ENCODE measurements at places on chromosomes 6 and 20.

DNA sequence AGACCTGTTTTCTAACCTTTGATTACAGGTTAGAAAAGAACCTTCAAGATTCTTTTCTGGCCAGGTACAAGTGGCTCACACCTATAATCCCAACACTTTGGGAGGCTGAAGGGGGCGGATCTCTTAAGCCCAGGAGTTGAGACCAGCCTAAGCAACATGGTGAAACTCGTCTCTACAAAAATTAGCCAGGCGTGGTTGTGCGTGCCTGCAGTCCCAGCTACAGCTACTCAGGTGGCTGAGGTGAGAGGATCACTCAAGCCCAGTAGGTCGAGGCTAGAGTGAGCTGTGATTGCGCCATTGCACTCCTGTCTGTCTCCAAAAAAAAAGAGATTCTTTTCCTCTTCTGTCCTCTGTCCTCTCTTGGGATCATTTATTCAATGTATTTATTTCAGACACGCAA lies 14.5 kb downstream of the PPIL1 start:
- DNase-seq: no peak

GRCh38 chr6:77447254-77447653 lies 16.0 kb downstream of the HTR1B start:
- DNase-seq: no peak

DNA sequence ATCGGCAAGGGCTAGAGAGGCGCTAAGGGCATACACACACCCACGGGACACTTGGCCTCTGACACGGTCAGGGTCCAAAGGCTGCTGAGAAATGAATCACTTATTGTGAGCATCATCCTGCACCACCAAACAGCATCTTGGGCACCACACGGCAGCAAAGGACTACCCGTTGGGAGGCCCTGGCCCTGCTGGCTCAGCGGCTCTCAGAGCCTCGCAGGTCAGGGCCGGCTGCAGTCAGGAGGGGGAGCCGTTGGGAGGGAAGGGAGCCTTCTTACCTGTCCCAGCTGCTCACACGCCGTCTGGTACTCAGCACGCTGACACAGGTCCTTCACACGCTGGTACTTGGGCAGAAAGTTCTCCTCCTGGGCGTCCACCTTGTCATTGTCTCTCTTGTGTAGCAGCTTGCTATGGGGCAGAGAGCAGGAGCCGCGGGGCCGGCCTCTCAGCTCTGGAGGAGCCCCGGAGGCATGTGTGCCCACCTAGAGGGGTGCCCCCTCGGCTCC lies 109.0 kb downstream of the SULF2 start:
- DNase-seq: no peak

GRCh38 chr6:2872423-2873358 lies 30.4 kb downstream of the SERPINB9 start:
- no peak for DNase-seq

DNA sequence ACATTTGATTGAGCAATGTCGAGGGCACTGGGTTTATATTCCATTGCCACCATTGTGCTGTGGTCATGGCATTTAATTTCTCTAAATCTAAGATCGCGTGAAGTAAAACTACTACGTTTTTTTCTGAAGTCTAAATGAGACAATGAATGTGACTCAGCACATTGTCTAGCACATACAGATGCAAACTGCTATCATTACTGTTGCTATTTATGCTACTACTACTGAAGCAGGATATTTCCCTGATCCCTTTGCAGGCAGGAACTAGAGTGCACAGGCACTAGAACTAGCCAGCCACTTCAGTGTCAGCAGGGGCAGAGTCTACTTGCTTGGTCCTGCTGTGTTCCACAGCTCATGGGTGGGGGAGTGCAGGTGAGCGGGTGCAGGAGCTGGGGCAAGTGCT lies 449.7 kb downstream of the CDKAL1 start:
- DNase-seq: no peak

DNA sequence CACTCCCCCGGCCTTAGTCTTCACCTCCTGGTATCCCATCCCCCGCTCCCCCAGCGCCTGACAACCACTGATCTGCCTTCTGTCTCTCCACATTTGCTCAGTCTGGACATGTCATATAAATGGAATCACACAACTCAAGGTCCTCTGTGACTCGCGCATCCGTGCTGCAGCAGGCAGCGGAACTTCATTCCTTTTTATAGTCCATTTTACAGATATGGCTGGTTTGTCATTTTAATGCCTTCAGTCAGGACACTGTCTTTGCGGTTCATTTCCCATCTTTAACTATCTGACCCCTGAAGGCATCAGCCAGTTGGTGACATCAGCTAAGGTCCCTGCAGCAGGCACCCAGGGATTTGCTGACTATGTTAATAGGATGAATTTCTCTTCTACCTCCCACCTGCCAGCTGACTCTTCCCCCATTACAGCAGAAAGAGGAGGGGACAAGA lies 125.7 kb downstream of the ZMYND8 start:
- DNase-seq: no peak

DNA sequence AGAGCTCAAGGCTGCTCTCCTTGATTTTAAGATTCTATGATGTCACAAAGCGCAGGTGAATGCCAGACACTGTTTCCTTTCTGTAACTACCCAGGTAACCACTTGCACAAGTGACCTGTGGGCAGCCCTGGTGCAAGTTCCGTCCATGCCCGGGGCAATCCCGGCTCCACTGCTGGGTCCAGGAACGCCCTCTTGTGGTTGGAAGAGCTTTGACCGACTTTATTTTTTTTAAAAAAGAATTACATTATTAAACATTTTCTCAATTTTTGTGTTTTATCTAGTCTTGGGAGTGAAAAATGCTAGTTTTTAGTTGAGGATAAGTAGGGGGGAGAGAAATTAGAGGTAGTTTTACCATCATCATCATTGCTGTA lies 695.2 kb downstream of the QKI start:
- no peak for DNase-seq
